Hematopoietic multipotent progenitor cell treated with erythropoietin and hydrocortisone succinate and interleukin-3 and kit ligand, for 4 days (in vitro differentiated cells): ENCODE measurements at places on chromosomes 3 and 15.

- DNase-seq: peak; percentile 89
Observed at GRCh38 chr3:31227131-31227562, 305.6 kb upstream of the STT3B start.

GRCh38 chr3:40924559-40925141 is 274.7 kb upstream of the CTNNB1 start:
- DNase-seq: no peak

- DNase-seq: no peak
Observed at GRCh38 chr15:78080088-78080460, 2.6 kb upstream of the TBC1D2B start.

GRCh38 chr3:3141939-3142338 is 15.2 kb downstream of the TRNT1 start:
- peak; percentile 21 for DNase-seq

DNA sequence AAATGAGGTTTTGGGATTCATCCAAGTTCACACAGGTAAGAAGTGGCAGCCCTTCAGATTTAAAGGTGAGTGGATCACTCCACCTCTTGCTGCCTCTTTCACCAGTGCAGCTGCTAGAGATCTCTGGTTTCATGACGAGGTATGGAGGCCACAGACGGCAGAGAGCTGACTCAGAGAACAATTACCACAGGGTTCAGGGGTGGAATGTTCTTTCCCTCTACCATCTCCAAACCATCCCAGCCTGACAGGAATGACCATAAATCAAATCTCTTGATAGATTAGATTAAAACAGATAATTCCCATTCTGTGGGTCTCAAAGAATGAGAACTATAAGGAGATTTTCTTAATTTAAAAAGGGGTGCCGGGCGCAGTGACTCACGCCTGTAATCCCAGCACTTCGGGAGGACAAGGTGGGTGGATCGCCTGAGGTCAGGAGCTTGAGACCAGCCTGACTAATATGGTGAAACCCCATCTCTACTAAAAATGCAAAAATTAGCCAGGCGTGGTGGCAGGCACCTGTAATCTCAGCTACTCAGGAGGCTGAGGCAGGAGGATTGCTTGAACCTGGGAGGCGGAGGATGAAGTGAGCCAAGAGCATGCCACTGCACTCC is 174.2 kb upstream of the ATP11B start:
- DNase-seq: no peak
